ELR (cell line): ENCODE measurements at places on chromosomes 6 and 20.

DNA sequence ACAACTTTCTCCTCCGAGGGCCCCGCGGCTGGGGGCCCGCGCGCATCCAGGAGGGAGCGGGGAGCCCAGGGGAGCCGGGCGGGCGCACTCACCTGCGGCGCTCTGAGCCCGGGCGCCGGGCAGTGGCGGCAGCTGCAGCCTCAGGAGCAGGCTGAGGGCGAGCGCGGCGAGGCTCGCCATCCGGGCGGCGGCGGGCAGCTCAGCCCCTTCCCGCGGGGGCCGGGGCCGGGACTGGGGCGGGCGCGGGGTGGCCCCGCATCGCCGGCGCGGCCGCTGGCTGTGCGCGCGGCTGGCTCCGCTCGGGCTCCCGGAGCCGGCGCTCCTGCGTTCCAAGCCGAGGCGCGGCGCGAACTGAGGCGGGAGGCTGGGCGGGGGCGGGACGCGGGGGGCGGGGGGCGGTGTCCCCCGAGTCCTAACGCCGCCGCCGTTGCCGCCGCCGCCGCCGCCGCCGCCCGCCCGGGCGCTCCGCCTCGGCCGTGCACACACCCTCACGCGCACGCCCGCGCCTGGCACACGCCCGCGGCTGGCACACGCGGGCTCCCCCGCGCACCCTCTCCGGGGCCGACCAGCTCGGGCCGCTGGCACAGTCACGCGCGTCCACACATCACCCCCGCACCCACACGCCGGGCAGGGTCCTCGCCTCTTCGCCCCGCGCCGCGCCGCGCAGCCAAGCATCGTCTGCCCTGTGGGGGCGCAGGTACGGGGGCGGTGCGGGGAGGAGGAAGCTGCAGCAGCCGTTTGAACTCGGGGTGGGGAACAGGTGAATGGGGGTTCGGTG, at the start of gene PTPRT:
TSS of gene PTPRT (minus strand) at position 353 of the 778 bp plus-strand sequence. CDS start at position 180, 173 bp downstream.
- no peak for DNase-seq

- no peak for DNase-seq
Measured at GRCh38 chr6:111620169-111620568, 14.5 kb upstream of the TRAF3IP2 start.

DNA sequence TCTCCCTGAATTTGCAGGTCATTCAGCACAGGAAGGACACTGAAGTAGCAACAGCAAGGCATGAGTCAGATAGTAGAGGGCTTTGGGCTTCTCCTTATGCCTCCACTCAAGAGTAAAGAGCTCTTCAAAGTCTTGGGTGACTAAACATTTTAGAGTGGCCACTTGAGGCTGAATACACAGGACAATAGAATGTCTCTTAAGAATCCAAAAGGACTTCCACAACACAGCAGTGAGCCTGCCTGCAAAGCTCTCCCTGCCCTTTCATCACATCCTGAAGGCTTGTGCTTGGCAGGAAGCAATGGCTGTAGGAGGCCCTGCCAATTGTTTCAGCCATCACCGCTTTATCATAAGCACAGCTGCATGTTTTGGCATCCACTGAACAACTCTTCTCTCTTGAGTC, 36.8 kb downstream of the FOXQ1 start:
- DNase-seq, result no peak

DNA sequence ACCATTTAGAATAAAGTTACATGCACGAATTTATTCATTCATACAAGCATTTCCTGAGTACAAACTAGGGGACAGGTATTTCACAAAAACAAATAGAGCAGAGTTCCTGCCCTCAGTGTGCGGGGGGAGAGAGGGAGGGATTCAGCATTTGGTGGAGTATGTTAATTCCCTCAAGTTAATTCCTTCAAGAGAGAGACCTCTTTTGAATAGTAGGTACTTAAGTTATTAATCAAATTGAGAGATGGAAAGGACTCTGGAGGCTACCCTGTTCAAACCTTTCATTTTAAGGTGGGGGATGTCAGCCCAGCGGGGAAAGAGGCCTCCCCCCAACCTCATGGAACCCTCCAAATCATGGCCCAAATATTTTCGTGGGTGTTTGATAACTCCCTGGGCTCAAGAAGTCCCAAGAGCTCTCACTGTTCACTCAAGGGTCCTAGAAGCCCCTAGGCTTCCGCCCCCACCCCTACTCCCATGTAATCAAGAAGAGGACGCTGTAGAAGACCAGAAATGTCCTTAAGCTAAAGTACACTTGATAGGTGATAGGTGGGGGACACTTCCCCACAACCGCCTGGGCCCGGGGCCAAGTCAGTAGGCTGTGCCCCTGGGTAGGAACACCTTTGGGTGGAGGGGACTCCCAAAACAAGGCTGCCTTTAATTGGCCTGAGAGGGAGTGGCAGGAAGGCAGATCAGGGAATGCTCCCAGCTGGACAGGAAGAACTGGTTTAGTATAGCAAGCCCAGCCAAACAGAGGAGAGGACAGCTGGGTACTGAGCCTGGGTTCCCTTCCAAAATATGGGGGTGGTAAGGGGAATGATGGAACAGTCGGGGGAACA, 2.9 kb downstream of the SDC4 start:
- no peak for DNase-seq

DNA sequence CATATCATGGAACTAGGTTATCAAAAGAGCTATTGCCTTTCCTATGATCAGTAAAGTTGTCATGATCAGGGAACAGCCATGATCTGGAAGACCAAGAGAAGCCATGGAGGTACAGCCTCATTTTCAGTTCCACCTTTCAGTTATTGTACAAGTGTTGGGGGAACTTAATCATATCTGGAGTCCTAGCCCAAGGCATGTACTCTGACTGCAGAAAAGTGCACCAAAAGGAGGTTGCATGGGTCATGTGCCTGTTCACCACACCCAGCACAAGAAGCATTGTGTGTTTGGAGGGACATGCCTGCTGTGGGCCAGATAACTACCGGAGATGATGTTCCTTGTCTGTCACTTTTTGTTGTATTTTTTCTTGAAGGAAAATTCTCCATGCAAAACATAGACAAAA, 185.8 kb upstream of the MAN1A1 start:
- DNase-seq, result no peak

GRCh38 chr20:2460752-2461424, 9.7 kb downstream of the SNRPB start:
- DNase-seq, result no peak

GRCh38 chr6:109872968-109873545, 105.1 kb upstream of the GPR6 start:
- no peak for DNase-seq

DNA sequence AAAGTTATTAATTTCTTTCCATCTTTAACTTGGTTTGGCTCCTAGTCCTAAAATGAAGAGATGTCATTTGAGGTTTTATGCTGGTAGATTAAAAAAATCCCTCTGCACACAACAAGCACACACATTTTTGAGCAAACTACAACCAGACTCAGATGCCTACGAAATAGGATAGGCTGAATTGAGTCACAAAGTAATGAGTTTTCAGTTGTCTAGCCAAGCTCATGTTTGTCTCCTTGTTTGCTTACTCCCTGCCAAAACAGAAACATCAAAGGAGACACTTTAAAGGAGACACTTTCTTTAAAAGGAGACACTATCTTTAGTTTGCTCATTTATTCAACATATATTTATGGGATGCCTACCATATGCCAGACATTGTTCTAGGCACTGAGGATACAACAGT, 56.2 kb downstream of the TPBG start:
- no peak for DNase-seq

- DNase-seq, result peak; percentile 89
Measured at GRCh38 chr6:151400473-151400872, 9.1 kb upstream of the ZBTB2 start.

GRCh38 chr20:57795977-57796560, 86.3 kb upstream of the PMEPA1 start:
- DNase-seq, result no peak

- DNase-seq, result no peak
Measured at GRCh38 chr20:25277051-25277801, 29.3 kb downstream of the PYGB start.

DNA sequence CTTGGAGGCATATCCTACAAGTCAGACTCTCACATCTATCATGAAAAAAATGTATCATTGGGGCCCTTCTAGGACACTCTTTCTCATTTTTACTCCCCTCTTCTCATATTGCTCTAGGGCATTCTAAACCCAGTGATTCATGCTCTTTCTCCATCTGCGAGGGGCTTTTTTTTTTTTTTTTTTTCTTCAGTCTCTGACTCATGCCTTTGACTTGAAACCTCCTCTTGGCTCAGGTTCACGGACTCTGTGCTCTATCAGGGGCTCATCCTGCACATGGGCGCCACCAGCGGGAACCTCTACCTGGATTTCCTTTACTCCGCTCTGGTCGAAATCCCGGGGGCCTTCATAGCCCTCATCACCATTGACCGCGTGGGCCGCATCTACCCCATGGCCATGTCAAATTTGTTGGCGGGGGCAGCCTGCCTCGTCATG, 17.8 kb downstream of the SLC22A1 start:
- peak; percentile 98 for DNase-seq

DNA sequence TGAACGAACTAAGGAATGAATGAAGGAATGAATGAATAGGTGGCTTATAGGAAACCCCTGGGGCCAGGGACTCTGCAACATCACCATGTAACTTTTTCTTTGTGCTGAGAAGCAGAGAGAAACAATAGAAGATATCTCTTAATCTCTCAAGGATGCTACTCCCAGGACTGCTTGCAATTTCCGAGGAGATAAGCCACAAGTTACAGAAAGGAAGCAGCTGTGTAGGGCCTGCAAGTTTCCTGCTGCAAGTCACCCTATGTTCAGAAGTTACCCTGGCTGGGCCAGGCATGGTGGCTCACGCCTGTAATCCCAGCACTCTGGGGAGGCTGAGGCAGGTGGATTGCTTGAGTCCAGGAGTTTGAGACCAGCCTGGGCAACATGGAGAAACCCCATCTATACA, 7.3 kb upstream of the MAVS start:
- DNase-seq, result no peak

GRCh38 chr20:50555662-50556061, 45.5 kb downstream of the PTPN1 start:
- DNase-seq, result no peak

- DNase-seq, result no peak
Measured at GRCh38 chr6:157108923-157109322, 214.4 kb downstream of the TMEM242 start.

GRCh38 chr6:145756170-145756662, 20.9 kb upstream of the EPM2A start:
- peak; percentile 73 for DNase-seq

DNA sequence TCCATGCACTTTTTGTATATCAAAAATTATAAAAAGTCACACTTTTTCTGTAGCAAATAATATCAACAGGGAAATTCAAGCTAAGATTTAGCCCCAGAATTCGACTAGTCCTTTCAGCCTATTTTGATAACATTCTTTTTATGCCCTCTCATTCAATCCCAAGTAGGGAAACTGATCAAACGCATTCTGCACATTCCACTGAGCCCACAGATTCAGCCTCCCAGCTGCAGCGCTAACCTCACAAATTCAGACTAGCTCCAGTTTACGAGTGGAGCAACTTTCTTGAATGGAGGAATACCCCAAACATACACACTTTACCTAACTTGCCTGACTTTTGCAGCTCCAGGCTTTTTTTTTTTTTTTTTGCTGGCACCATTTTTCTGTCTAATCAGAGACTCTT, 70.3 kb upstream of the HEY2 start:
- DNase-seq, result no peak

- DNase-seq, result no peak
Measured at GRCh38 chr6:37160922-37161778, 8.8 kb upstream of the PIM1 start.

- DNase-seq, result no peak
Measured at GRCh38 chr20:61719691-61720347, 345.9 kb downstream of the TAF4 start.

- DNase-seq, result no peak
Measured at GRCh38 chr6:2471472-2471871, 226.1 kb upstream of the GMDS start.

DNA sequence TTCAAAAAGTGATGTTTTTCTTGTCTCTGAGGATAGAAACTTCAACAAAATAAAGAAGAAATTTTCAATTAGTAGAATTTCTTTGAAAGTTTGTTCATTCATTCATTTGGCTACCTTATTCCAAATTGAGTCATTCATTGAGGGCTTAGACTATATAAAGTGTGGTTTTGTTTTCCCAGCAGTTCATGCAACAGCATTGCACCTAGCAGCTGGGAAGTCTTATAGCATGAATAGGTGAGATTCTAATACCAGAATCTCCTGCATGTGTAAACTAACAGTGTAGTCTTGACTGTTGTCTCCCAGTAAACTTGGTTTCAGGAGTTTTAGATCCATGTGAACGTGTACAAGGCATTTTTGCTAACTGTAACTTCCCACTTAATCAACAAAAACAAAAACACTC, 7.1 kb downstream of the ESR1 start:
- DNase-seq, result no peak

- DNase-seq, result peak; percentile 80
Measured at GRCh38 chr6:131756039-131756438, 45.2 kb upstream of the CTAGE9 start.
